Kidney (tissue), 22 donors: ENCODE measurements at places on chromosomes 6 and 20.

GRCh38 chr6:140082867-140083297, 708.4 kb upstream of the CITED2 start:
- H3K4me3 ChIP-seq = no peak overlapping the region
- H3K27me3 ChIP-seq = no peaks in the 10 kb centered on the region
- H3K36me3 ChIP-seq = no peaks in the 10 kb centered on the region
- no peak for DNase-seq

GRCh38 chr20:50540620-50541605, 30.7 kb downstream of the PTPN1 start:
- peak overlapping the region; percentile 20 for H3K4me3 ChIP-seq

DNA sequence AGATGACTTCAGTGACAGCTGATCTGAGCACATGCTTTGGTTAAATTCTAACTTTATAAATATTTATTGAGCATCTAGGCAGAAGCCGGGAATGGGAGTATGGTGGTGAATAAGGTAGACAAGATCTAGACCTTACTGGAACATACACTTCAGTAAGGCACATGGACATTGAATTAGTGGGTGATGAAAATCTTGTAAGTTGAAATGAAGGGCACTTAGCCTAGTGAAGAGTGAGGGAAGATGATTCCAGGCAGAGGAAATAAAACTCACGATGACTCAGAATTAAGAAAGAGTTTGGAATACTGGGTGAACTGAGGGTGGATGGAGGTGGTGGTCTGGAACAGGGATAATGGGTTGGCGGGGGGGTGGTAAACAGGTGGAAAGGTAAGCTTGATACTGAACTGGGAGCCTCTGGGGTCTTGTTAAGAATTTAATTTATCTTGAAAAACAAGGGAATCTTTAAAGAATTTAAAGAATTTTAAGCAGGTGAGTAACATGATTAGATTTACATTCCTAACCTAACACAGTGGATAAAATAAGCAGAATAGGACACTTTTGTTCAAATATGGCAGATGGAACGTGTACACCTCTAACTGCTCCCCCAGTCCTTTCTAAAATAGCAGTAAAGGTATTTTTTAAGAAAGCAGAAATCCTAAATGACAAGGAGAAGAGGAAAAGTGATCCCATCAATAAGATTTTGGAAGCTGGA, 75.2 kb upstream of the ARHGAP18 start:
- no peak overlapping the region for H3K4me3 ChIP-seq
- no peaks in the 10 kb centered on the region for H3K36me3 ChIP-seq
- no peak overlapping the region for H3K27ac ChIP-seq

DNA sequence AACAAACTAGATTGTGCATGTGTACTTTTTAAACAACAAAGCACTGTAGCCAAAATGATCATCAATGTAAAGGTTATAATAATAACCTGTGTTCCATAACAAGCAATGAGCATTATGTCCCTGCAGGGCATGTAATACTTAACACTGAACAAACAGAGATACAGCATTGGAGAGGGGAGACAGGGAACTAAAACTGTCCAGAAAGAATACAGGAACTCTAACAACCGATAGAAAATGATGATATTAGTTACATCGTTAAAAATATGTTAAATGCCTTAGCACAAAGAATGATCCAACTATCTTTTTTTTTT, 80.5 kb downstream of the COL9A1 start:
- no peak overlapping the region for H3K27ac ChIP-seq
- no peaks in the 10 kb centered on the region for H3K36me3 ChIP-seq
- no peak overlapping the region for H3K4me3 ChIP-seq
- DNase-seq = no peak
